Activated effector memory CD4-positive, alpha-beta T cell treated with anti-CD3 and anti-CD28 coated beads, Interleukin-2, amount 50 U/mL, for 16 hours (primary cell): ENCODE measurements at places on chromosomes 11 and 22.

DNA sequence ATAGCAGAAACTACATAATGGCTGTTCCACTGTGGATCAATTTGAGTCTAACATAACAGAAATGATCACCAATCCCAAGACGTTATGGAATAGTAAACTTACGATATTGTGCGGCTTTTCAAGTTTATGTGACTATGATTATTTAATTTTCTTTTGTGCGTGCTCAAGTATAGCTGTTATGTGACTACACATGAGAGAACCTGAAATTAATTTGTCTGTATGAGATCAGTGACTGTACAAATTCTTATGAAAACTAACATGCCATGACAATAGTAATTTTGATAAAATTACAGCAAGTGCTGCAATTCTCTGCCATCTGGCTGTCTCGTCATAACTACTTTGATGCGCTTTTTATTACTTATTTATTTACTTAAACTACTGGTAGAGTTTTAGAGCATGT, 343.2 kb downstream of the DCDC1 start:
- no peak for DNase-seq

GRCh38 chr11:12154871-12155668, 44.7 kb downstream of the MICAL2 start:
- no peak for DNase-seq

- DNase-seq = no peak
Observed at GRCh38 chr11:60869451-60869825, 2.1 kb downstream of the ZP1 start.

DNA sequence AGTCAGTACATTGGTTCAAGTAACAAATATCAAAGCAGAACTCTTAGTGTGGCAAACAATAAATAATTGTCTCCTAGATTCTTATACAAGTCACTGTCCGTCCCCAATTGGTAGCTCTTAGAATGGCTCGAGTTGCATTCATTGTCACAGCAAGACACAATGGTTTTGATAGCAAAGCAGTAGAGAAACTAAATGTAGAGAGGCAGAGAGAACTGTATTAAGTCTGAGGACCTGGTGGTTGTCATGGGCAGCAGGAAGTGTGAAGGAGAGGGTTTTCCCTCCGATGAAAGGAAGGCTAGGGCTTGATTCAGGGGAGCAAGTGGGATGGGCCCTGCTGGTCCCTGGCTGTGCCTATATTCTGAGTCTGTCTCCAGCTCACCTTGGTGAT, 36.6 kb downstream of the RCOR2 start:
- no peak for DNase-seq

DNA sequence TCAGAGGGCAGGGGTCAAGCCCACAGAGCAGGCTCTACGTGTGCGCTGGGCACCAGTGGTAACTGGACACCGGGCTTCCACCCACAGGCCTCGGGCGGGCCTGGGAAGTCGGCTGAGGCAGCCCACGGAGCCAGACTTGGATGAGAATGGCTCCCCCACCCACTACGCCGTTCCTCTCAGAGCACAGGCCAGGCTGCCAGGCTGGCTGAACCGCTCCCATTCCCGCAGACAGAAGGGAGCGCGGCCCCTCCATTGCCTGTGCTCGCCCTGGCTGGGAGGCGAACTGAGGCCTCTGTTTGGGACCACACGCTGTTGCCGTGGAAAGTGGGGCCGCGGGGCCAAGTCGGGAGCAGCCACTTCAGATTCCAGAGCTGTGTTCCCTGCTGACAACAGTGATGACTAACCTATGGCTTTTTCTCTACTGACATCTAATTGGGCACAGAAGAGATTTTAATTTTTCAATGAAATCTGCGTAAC, 63.9 kb downstream of the MYH9 start:
- DNase-seq = no peak

DNA sequence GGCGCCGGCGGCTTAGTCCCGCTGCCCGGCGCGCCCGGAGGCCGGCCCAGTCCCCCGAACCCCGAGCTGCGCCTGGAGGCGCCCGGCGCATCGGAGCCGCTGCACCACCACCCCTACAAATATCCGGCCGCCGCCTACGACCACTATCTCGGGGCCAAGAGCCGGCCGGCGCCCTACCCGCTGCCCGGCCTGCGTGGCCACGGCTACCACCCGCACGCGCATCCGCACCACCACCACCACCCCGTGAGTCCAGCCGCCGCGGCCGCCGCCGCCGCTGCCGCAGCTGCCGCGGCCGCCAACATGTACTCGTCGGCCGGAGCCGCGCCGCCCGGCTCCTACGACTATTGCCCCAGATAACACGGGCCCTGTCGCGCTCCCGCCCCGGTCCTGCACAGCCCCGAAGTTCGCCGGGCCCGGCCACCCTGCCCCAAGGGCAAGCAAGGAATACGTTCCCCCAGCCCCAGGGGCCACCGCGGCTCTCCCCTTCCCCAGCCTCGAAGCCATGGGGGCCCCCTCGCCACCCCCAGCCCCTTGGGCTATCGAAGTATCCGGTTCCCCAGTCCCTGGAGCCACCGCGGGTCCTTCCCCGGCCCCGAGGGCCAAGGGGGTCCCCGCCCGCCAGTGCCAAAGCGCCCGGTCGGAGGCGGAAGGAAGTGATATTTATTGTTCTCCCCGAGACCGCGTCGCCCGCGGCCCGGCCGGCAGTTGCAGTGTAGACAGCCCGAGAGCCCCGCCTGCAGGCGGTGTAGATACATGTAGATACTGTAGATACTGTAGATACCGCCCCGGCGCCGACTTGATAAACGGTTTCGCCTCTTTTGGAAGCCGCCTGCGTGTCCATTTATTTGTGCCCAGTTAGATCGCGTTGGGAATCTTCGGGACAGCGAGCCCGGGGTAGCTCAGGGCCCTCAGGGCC, 6.2 kb downstream of the TBX1 start:
- DNase-seq = peak; percentile 77

DNA sequence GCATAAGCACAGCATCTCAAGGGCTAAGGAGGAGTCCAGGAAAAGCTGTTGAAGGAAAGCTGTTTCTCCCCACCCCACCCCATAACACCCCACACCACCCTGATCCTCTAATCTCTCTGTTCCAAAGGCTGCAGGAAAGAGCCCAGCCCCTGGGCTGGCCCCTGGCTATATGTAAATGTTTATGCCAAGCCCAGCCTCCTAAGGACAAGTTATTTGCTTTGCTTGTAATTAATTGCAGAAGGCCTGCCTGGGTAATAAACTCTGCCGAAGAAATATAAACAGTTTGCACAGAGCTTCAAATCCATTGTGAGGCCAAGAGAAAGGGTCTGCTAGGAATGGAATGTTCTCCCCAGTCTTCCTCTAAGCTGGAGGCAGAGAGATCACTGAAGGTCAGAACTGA, 21.2 kb downstream of the ARRB1 start:
- no peak for DNase-seq

DNA sequence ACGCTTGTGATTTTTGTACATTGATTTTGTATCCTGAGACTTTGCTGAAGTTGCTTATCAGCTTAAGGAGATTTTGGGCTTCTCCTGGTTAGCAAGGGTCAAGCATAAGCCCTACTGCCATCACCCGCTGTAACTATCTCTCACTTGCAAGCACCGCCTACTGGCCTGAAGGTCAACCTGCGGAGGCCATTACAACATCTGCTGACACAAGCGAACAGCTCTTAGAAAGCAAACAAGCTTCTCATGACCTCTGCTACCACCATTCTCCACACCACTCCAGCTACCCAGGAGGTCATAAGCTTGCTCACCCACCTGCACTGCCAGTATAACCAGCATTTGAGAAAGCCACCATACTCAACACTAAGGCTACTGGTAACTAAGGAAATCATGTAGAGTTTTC, 288.4 kb upstream of the KIRREL3 start:
- DNase-seq = no peak

GRCh38 chr11:100863080-100863581, 176.0 kb downstream of the ARHGAP42 start:
- no peak for DNase-seq

DNA sequence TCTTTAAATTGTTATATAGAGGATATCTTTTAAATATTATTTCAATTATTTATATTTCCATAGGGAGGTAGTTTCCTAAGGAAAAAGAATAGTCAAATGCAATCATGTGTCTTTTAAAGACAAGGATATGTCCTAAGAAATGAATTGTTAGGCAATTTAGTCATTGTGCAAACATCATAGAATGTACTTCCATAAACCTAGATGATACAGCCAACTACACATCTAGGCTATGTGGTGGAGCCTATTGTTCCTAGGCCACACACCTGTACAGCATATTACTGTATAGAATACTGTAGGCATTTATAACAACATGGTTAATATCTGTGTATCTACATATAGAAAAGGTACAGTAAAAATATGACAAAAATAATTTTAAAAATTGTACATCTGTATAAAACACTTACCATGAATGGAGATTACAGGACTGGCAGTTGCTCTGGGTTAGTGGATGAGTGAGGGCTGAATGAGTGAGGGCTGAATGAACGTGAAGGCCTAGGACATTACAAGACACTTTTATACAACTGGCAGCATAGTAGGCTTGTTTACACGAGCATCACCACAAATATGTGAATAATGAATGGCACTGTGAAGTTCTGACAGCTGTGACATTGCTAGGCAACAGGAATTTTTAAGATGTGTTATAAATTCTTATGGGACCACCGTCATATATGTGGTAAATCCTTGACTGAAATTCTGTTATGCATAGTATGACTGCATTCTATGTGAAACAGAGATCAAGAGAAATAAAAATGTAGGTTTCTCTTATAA, 1879.0 kb upstream of the RAG2 start:
- DNase-seq = no peak

- no peak for DNase-seq
Observed at GRCh38 chr11:33588056-33588455, 112.6 kb downstream of the C11orf91 start.

DNA sequence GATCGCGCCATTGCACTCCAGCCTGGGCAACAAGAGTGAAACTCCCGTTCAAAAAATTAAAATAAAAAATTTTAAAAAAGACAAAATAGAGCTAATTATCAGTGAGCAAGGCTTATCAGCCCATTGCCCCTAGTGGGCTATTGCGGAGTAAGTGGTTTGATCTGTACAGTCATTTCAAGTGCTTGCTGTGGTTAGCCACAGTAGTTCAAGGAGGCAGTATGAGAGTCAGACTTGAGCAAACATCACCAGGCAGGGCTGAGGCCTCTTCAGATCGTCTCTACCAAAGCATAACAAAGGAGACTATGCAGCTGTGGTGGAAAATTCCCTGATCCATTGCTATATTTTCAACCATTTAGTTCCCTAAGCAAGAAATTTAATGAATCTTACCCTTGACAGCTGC, 4.3 kb upstream of the SBF2 start:
- DNase-seq = peak; percentile 75

DNA sequence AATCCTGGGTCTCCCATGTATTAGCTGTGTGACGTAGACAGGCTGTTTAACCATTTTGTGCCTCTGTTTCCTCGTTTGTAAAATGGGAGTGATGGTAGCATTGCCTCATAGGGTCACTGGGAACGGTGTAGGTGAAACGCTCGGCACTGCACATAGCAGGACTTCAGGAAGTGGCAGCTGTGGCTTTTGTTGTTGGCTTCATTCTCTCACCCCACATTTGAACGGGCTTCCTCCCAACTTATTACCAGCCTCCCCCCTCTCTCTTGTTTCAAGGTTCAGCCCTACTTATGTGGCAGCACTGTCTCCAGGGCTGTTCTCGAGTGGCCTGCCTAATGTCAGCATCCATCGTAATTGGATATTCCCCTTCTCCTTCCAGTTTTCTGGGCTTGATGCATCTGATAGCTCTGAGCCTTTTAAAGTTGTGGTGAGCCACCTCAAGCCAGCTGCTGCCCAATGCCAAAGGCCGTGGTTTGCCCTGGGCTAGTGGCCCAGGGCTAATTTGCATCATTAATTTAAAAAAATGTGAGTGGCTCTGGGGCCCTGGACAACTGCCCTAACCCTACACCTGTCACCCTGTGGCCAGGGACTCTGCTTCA, 217.8 kb upstream of the TBCEL start:
- DNase-seq = no peak

DNA sequence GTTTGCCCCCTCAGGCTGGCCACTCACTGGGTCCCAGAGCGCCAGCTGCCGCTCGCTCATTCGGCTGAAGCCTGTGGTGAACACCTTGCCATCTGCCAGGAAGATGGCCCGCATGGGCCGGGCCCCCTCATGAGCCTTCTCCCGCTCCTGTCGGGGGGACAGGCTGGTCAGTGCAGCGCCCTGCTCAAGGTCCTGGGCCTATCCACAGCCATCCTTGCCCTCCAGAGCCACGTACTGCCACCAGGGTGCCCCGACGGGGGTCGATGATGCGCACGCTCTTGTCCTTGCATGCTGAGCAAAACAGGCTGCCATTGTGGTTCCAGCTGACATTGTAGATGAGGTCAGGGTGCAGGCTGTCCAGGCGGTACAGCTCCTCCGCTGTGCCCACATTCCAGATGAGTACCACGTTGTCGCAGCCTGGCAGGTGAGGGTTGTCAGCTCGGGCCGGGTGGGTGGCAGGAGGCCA, 2.1 kb downstream of the CORO1B start:
- no peak for DNase-seq

DNA sequence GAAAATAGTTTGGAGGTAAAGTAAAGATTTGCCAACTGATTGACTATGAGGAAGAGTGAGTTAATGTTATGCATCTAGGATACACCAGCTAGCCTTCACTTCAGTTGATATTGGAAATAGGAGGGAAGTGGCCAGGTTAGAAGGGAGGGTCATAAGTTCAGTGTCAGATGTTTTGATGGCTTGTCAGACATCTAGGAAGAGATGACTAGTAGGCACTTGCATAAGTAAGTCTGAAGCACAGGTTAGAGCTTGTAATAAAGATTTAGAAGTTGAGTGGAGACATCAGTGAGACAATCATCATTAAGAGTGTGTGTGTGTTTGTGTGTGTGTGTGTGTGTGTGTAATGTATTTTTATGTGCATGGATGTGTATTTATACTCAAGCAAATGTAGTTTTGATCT, 146.1 kb downstream of the OR4C45 start:
- no peak for DNase-seq

GRCh38 chr11:45988921-45989320, 66.5 kb downstream of the LARGE2 start:
- DNase-seq = no peak

DNA sequence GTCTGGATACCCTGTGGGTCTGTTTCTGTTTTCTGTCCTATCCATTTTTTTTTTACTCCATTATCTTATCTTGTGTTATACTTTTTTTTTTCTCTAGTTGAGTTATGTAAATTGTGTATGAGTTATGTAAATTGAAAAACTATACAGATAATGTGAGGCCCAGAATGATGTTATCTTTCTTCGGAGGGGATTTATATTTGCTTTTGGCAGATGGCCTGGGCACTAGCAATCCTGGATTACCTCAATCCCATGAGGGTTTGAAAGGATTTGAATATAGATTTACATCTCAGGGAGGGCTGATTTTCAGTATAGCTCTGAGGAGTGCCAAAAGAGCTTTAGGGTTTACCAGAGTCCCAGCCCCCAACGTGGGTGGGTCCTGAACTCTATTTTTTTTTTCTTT, 71.0 kb downstream of the CSTPP1 start:
- no peak for DNase-seq

DNA sequence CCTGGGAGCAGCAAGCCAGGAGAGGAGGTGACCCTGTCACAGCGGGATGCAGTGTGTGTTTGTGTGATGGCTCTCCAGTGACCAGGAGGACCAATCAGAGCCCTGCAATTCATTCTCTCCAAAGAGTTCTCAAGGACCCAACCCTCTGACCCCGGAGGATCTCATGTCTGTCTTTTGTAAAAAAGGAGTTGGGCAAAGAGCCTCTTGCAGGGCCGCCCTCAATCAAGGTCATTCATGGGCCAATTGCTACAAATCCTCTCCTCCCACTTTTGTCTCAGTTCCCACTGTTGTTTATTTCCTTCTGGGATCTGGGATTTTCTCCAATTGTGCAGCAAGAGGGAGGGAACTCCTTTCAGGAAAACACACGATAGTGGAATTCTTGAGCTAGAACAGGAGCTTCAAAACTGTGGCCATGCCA, 4.0 kb downstream of the TECTA start:
- no peak for DNase-seq
